Activated CD8-positive, alpha-beta memory T cell treated with anti-CD3 and anti-CD28 coated beads for 4 hours (primary cell): ENCODE measurements at places on chromosomes 1 and 21.

- no peak for DNase-seq
These were observed 1334.8 kb downstream of the MRPL39 start for GRCh38 chr21:24272521-24272938.

- DNase-seq: no peak
These were observed 82.2 kb upstream of the ABCD3 start for GRCh38 chr1:94335950-94336349.

- DNase-seq: no peak
These were observed 37.7 kb upstream of the DDAH1 start for GRCh38 chr1:85502625-85503083.

- no peak for DNase-seq
These were observed 6.1 kb downstream of the PDE9A start for GRCh38 chr21:42659416-42660117.

- no peak for DNase-seq
These were observed 1.4 kb downstream of the PINK1 start for GRCh38 chr1:20634594-20635084.

DNA sequence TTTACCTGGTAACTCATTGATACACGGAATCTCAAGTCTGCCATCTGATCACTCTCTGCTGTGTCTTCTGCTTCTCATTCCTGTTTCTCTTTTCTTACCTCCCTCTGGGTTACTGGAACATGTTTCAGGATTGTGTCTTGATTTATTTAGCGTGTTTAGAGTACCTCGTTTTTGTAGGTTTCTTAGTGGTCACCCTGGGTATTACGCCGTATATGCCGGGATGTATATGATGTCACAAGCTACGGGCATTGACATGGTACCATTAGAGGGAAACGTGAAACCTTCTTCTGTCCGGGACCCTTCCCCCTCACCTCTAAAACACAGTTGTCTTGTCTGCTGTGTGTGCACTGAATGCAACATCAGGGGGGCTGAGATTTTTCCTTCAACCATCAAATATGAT lies 2.8 kb downstream of the ACTRT2 start:
- DNase-seq: no peak

DNA sequence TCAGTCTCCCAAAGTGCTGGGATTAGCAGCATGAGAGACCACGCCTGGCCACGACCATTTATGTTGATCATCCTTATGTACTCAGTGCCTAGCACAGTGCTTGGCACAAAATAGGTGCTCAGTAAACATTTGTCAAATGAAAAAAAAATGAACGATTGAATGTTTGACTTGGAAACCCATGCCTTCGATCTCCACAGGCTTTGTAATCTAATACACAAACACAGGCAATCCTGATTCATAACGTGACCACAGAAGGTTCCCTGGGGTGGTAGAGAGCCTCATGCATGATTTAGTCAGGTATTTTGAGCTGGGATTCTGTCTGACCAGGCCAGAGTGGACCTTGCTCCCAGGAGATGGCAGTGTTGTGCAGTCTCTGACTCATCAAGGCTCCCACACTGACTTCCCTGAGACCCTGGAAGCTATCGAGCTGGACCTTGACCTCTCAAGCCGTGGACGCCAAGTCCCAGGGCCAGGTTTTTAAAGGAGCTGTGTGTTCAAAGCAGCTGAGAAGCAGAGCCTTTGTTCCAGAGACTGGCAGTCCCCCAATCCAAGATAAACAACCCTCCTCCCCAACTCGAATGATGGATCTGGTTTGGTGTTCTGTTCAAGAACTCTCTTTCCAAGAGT lies 81.1 kb downstream of the PGM1 start:
- no peak for DNase-seq

DNA sequence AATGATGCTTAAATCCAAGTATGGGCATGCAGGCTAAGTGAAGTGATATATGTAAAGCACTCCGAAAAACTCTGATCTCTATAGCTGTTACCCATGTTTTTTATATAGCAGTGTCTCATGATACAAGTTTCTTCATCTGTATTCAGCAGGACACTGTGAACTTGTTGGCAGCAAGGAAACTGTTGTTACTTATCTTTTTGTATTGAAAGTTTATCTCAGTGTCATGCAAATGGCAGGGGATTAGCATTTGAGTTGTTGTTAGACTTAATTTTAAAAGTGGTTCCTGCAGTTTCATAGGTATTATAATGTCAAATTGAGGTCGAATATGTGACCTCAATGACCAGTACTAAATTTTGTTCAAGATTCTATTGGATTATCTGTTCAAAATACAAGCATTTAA lies 47.9 kb downstream of the NCAM2 start:
- no peak for DNase-seq

- no peak for DNase-seq
These were observed 1.1 kb downstream of the PIK3CD start for GRCh38 chr1:9652379-9653209.

DNA sequence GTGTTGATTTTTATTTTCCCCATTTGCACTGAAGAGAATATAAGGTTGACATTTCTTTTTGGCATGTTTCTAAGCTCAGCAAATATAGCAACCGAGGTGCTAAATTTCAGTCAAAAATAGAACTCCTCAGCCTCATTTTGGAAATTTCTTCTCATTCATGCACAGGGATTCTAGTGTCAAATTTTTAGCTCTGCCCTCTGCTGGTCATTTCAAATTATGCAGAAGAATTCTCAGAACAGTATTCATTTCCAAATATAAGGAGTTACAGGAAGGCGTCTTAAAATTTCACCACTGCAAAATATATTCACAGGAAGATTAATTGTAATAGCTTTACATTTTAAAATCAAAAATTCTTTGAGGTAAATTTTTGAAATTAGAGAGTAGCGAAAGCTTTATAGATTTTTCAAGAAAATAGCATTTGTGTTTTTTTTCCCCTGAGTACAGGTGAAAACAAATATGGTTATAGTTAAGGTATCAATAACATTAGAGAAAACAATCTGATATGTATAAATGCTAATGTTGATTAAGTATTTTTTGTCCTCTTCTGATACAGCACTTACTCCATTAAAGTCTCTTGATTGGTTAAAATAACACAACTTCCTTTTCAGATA lies 57.9 kb downstream of the FMN2 start:
- no peak for DNase-seq
